ENCODE measurements at places on chromosomes 7 and 10. TPM values are rescaled to one million over a fixed set of nuclear protein-coding genes. Genes with fewer than 3 reads are reported as not detected.
A peak's percentile ranks its signal among the peaks of the same experiment; 100 is the strongest.

DNA sequence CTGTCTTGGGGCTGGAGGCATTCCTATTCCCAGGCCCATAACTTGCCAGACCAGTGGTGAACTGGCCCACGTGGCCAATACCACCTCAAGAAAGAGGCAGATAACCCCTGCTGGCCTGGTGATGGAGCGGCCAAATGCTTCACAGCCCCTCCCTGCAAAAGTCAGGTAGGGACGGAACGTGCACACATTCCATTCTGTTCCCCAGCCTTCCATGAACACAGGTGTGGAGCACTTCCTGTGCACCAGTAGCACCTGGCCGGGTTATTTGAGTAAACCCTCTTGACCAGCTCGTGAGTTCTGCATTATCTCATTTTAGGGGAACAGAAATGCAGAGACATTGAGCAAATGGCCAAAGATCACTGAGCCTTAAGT is 134.4 kb downstream of the SH3PXD2A start:
- no peak for DNase-seq

DNA sequence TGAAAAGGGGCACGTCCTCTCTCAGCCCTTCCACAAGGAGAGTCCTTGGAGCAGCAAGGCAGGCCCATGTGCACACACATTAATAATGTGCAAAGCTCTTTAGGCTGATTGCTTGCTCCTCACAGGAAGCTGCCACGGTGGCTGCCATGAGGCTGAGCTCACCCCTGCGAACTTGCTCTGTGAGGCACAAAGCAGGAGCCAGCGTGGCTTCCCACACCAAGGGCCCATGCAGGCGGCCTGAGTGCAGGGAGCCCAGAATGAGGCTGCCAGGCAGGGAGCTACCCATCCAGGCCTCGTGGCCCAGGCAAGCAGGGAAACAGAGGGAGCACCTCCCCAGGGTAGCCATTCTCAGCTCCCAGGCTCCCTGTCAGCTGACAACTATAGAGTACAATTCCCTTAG is 242.9 kb downstream of the GRID1 start:
- no peak for DNase-seq

- DNase-seq: no peak
Measured at GRCh38 chr10:59750155-59750945, 2.9 kb downstream of the MRLN start.

GRCh38 chr7:98221611-98222532 is 10.6 kb downstream of the BHLHA15 start:
- DNase-seq: no peak

DNA sequence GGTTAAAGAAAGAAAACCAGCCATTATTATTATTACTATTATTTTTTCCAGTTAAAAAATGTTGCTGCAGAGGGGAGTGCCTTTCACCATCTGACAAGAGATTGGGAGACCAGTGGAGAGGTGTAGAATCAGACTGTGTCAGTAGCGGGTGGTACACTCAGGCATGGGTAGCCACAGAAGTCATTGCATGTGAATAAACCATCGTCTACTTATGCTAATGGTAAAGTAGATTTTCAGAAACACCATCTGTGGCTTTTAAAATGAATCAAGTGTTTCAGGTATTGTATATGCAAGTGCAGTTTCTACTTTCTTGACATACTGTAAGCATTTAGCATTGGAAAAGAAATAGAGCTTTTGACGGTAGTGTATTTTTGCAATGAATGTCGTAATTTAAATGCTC is 131.5 kb upstream of the SP8 start:
- no peak for DNase-seq

DNA sequence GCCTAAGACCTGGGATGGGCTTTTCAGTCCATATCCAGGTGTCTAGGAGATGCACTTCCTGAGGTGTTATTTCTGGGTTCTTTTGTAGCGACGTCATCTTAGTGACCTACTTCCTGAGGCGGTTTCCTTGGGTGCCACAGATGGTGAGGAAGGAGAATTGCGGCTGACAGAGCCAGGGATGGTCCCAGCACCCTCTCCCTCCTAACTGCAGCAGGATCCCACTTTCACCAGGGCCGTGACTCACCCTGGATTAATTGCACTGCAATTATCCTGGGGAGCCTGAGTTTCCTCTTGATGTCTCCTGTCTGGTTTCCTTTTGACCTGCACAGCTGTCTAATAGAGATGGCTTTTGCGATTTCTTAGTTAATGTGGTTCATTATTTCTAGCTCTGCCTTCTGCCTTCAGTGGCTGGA is 271.7 kb downstream of the TCF7L2 start:
- DNase-seq: no peak

DNA sequence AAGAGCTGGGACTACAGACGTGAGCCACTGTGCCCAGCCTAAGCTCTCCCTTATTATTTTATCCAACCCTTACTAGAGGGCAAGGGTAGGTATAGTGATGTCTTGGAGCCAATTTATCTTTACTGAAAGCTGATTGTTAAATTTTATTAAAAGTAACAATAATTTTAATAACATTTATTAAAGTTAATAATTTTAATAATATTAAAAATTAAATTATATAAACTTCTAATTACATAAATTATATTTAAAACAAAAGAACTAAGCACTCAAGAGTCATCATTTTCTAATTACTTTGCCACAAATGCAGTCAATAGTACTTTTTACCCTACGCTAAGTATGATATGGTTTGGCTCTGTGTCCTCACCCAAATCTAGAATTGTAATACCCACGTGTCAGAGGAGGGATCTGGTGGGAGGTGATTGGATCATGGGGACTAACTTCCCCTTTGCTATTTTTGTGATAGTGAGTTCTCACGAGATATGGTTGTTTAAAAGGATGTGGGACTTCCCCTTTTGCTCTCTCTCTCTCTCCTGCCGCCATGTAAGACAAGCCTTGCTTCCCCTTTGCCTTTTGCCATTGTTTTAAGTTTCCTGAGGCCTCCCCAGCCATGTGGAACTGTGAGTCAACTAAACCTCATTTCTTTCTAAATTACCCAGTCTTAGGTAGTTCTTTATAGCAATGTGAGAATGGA is 58.4 kb upstream of the ETV1 start:
- no peak for DNase-seq

GRCh38 chr10:95755511-95756004 is 405 bp upstream of the ENTPD1 start:
- DNase-seq: peak; percentile 87

DNA sequence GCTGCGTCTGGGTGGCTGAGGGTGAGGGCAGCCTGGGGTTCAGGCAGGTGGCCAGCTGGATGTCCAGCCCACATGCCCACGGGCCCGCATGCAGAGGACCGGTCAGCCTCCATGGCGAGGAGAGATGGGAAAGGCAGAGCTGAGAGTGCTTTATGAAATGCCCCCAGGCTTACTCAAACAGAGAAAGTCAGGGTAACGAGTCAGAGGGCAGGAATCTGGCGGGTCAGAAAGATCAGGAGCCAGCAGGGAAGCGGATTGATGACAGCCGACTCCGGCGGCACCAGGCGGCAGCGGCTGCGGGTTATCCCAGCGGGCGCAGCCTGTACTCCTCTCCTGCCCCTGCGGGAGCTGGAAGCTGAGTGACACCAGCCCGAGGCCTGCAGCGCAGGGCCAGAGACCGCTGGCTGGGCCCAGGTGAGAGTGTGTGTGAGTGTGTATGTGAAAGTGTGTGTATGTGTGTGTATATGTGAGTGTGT is 13.4 kb downstream of the SLC13A4 start:
- DNase-seq: no peak

DNA sequence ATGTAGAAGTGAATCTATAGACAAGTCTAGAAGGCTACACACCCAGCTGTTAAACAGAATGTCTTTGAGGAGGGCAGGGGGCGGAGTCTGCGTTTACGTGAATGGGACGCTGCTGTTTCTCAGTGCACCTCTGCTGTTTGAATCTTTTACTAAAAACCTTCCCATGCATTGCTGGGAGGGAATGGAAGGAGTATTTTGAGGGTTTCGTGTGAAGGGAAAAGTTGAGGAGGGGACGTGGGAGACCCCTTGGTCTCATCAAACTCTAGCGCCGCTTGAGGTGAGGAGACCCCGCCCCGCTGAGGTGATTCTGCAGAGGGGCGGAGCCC is 492 bp upstream of the VCL start:
- DNase-seq: no peak

SPDYE2 gene
- total RNA-seq: not detected

OR13A1 gene
- total RNA-seq: not detected

DNA sequence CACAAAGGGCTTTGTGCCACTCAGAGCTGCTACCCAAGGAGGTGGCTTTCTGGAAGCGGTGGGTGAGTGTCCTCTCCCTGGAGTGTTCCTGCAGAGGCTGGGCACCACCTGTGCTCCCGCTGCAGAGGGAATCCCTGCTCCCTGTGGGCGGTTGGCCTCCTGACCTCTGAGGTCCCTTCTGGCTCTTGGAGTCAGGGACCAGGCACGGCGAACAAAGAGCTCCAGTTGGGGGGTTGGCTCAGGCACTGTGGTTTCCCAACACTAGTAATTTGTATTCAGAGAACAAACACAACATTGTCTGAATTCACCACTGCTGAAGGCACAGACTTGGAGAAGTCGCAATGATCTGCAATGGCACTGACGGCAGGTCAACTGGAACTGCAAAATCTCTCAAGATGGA is 328.9 kb downstream of the PRPF18 start:
- no peak for DNase-seq

CFTR gene
- 0.19 TPM for total RNA-seq

DNA sequence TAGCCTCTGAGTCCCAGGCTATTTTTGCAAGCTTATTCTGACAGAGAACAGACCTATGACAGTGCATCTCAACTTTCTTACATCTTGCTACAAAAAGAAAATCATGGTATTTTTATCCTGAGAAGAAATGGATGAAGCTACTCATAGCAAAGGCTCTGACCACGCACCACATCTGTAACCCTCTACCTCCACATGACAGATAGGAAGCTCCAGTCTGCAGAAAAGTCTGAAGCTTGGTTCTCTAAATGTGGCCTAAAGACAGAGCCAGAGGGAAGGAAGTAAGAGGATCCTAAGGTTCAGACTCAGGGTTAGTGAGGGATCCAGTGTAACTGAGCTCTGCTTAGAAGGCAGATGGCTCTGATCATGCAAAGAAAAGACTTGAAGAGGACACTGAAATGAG is 58.4 kb upstream of the ABCB5 start:
- no peak for DNase-seq

ACTR1A gene
- 123 TPM for total RNA-seq

DNA sequence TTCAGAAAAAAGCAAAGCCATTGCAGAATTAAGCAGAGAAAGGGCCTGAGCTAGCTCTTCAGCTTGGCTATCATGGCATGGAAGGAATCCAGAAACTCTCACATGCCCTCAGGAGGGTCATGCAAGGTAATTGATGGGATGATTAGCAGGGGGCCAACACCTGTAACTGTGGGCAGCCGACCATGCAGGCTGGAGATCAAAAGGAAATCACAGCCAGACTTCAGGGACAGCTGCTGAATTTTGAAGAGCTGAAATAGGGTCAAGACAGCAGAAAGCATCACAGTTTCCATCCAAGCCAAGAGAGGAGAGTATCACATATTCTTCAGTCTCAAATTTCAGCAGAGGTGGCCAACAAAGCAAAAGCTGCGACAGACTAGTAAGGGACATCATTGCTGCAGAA is 239.6 kb upstream of the STEAP1 start:
- no peak for DNase-seq

DNA sequence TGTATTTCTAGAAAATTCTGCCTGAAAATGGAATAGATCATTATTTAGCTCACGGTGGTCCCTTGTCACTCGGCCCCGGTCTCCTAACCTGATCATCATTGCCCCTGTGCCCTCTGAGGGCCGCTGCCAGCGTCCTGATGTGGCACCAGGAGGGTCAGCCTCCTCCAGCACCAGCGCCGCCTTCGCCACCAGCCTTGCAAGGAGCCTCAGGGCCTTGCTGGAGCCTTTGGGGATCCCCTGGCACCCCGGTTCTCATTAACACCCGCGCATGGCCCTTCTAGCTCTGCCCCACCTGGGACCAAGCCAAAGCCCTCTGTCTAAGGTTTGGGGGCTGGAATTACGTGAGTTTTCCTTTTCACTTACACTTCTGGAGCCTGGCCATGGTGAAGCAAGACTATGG is 282.5 kb upstream of the ADARB2 start:
- no peak for DNase-seq

DNA sequence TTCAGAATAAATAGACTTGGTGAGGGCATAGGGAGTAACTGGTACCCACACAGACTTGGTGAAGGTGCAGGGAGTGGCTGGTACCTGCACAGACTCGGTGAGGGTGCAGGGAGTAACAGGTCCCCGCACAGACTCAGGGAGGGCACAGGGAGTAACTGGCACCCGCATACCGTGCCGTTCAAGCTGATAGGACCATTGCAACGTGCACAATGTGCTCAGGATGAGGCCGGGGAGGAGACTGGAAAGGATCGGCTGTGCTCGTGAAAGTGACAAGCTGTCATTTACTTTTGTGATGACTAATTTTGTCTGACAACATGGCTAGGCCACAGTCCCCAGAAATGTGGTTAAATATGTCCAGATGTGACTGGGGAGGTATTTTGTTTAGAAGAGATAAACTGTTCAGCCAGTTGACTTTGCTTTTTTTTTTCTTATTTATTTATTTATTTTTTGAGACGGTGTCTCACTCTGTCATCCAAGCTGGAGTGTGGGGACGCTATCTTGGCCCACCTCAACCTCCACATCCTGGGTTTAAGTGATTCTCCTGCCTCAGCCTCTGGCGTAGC is 76.2 kb upstream of the NMT2 start:
- DNase-seq: no peak

DNA sequence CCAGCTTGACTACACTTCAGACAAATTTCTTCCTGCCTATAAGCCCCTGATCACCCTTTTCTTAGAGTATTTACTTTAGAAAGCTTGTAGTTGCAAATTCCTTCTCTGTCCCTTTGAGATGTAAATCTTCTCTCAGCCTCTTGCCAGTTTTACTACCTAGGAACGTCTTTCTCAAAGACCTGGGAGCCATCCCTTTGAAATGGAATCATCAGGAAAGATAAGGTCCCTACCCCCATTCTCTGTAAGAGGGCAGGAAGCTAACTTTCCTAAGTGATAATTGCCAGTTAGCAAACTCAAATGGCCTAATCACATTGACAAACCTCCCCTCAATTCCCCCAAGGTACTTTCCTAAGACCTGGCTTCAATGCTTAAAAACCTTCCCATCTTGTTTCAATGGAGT is 304.5 kb downstream of the MDFIC start:
- no peak for DNase-seq

DNA sequence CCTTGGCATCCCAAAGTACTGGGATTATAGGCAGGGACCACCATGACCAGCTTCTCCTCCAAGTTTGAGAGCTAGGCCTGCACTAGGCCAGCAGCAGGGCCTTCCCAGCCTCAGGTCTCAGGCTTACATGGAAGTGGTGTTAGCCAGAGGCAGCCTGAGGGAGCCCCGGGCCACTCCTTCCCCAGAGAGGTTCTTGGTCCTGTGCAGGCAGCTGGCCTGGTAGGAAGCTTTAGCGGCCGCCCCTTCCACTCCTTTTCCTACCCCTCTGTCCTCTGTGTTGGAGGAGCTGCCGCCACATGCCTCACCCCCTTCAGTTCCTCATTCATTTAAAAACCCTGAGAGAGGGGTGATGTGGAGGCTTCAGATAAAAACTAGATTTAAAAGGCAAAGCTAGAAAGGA is 40.3 kb downstream of the TSPAN15 start:
- peak; percentile 73 for DNase-seq

All from cardiac septum (tissue), 1 donor.